Activated CD4-positive, alpha-beta T cell treated with anti-CD3 and anti-CD28 coated beads for 24 hours (primary cell): ENCODE measurements at places on chromosomes 6 and 20.
A peak's percentile ranks its signal among the peaks of the same experiment; 100 is the strongest.

GRCh38 chr6:46011188-46012085 is 4.2 kb downstream of the CLIC5 start:
- no peak for DNase-seq

GRCh38 chr20:7291946-7292345 is 524.5 kb downstream of the BMP2 start:
- no peak for DNase-seq

DNA sequence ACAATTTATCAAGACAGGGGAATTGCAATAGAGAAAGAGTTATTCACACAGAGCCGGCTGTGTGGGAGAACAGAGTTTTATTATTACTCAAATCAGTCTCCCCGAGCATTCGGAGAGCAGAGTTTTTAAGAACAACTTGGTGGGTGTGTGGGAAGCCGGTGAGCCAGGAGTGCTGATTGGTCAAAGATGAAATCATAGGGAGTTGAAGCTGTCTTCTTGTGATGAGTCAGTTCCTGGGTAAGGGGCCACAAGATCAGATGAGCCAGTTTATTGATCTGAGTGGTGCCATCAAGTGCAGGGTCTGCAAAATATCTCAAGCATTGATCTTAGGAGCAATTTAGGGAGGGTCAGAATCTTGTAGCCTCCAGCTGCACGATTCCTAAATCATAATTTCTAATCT is 50.0 kb upstream of the ECI2 start:
- peak; percentile 23 for DNase-seq

- no peak for DNase-seq
Observed at GRCh38 chr6:136811272-136811671, 11.1 kb upstream of the PEX7 start.

- no peak for DNase-seq
Observed at GRCh38 chr6:142725024-142725770, 219.8 kb downstream of the HIVEP2 start.

- DNase-seq, result no peak
Observed at GRCh38 chr6:56865081-56865875, 89.6 kb upstream of the BEND6 start.

- no peak for DNase-seq
Observed at GRCh38 chr6:45965007-45965406, 50.7 kb downstream of the CLIC5 start.

DNA sequence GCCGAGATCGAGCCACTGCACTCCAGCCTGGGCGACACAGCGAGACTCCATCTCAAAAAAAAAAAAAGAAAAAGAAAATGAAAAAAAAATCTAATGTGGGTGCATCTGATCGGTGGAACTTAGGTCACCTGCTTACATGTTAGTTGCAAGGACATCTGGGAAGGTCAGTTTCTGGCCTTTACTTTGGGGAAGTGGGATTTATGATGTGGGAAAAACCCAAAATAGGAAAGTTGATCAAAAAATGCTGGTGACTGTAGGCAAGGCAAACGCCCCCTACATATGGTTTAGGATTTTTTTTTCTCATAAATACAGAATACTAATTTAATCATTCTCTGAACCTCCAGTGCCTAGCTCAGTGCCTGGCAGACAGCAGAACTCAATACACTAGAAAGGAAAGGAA is 69.2 kb upstream of the PIM1 start:
- DNase-seq, result no peak

DNA sequence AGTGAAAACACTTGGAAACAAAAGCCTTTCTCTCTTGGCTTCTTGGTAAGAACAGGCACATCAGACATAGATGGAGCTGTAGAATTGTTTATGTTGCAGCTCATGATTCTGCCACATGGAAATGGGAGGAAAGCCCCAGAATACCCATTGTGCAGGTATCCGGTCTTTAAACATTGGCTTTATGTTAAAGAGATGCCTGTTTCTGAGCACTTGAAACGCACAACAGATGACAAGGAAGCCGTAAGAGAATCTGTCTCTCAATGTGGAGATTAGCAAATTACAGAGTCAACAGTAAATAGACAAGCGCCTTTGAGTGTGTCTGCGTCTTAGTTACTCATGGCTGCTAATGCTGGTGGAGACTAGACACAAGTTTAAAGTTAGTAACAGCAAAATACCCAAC is 10.5 kb downstream of the TNFAIP3 start:
- DNase-seq, result no peak

DNA sequence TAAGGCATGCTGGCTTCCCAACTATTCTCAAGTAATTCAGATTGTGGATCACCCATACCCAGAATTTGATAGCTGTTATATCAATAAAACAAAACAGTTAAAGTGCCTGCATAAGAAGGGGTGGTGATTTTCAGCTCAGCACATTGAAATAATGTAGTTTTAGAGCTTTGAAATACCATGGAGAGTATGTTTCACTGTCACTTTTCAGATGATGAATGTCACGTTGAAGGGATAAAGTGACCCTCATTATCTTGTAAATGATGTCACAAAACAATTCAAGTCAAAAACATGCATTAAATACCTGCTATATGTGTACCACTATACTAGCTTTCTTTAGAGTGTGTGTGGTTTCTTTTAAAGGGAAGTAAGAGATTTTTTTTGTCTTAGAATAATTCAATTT is 27.6 kb downstream of the MLIP start:
- DNase-seq, result no peak

DNA sequence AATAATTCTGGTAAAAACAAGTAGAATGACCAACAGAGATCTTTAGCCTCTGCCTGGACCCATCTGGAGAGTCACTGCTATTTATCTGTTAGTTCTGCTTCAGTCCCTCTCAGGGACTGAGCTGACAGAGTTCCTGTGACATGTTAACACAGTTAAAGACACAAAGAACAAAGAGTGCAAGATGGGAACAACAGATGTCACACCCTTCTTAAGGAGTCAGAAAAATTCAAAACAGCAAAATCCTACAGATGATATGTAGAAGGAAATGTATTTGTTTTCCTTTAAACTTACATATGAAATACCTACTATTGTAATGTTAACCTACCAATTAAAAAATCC is 102.2 kb downstream of the FYN start:
- DNase-seq, result no peak

DNA sequence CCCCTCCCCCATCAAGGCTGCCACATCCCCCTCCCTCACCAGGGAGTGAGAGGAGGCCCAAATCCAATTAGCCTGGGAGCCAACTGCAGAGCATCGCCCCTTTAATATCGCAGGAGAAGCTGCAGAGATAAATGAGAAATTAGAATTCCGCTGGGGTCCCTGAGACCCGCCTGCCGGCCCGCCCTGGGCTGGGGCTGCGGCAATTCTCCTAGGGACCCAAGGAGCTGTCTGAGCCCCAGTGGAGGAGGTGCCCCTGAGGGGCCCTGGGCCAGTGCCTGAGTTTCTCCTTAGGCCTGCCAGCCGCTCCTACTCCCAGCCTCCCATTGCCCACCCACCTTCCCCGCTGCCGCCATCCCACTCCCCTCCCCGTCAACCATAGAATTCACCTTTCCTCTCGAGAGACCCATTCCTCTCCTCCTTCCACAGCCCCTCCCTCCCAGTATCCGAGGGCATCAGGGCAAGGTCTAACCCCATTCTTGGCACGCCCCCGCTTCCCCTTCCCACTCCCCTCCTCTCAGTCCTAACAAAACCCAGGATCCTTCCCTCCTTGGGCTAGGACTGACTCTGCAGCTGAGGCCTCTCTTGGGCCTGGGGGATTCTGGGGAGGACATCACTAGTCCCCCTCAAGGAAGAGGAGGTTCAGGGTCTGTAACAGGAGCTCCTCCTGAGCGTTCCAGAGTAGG is 20.0 kb upstream of the CDH22 start:
- DNase-seq, result no peak

GRCh38 chr6:3085074-3085473 is 16.8 kb downstream of the RIPK1 start:
- DNase-seq, result no peak

- no peak for DNase-seq
Observed at GRCh38 chr6:96886519-96886918, 11.2 kb downstream of the NDUFAF4 start.

- DNase-seq, result no peak
Observed at GRCh38 chr6:11209906-11210305, 22.6 kb downstream of the NEDD9 start.

DNA sequence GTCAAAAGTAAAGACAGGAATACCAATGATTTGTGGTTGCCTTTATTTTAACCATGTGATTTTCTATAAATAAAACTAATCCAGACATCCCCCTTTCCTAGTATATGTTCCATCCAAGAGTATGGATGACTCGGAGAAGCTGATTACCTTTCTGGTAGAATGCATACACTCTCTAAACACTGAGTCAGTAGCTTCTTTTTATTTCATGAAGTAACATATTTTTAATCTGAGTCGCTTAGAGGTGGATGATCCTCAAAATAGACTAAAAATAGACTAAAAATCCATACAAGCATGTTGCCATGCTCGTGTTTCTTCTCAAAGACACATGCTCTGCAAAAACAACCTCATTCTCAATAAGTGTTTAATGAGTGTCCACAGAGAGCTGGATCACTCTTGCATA is 263.7 kb downstream of the COL12A1 start:
- DNase-seq, result no peak

GRCh38 chr6:17599877-17600526 is at the start of gene FAM8A1:
FAM8A1 (plus strand) TSS chr6:17600302; CDS start chr6:17600410, 108 bp downstream.
- peak; percentile 96 for DNase-seq

DNA sequence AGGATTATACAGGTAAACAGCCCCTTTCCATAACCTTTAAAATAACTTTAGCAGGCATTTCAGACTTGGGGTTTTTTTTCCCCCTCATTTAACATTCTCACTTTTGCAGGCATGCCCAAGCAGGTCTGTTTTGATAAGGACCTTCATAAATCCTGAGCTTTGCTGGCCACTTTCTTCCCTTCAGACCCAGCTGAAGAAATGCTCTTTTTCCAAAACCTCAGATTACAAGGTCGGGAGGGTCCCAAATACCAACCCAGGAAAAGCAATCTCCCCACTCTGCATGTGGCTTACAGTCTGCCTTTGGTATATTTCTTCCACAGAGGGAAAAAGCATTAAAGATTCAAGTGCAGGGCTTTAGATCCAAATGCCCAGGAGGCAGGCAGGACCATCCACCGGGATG is 6.8 kb downstream of the NFATC2 start:
- DNase-seq, result no peak

GRCh38 chr20:57705127-57705899 is 4.5 kb downstream of the PMEPA1 start:
- DNase-seq, result no peak
